ENCODE measurements at places on chromosomes 2 and 18.

DNA sequence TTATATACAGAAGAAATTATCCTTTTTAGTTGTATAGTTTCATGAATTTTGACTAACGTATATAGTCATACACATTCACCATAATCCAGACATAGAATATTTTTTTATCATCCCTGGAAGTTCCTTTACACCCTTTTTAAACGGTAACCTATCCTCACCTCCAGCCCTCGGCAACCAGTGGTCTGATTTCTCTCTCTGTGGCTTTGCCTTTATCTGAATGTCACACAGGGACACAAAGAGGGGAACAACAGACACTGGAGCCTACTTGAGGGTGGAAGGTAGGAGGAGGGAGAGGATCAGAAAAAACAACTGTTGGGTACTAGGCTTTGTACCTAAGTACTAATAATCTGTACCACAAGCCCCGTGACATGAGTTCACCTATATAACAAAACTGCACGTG is 191.9 kb downstream of the MC4R start:
- DNase-seq = no peak

GRCh38 chr2:149049142-149049541 is 10.6 kb downstream of the LYPD6B start:
- no peak for DNase-seq

GRCh38 chr18:36766836-36767235 is 62.0 kb downstream of the TPGS2 start:
- DNase-seq = no peak

DNA sequence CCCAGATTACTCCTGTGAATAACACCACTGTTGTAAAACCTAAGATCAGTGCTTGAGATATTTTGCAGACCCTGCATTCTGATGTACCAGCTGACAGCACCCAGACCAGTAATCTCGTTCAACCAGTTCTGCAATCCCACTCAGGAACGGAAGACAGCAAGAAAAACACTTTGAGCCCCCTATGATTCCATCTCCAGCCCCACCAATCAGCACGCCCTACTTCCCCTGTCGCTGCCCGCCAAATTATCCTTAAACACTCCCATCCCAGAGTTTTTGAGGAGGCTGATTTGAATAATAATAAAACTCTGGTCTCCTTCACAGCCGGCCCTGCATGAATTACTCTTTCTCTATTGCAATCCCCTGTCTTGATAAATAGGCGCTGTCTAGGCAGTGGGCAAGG is 173.9 kb upstream of the CDH2 start:
- no peak for DNase-seq

GRCh38 chr2:72142570-72143440 is 4.9 kb downstream of the CYP26B1 start:
- no peak for DNase-seq

- DNase-seq = no peak
Observed at GRCh38 chr2:138652378-138652777, 127.8 kb downstream of the NXPH2 start.

GRCh38 chr2:57181315-57182038 is 865.1 kb upstream of the VRK2 start:
- DNase-seq = no peak

GRCh38 chr18:79609841-79610281 is 69.7 kb upstream of the CTDP1 start:
- DNase-seq = no peak

- DNase-seq = no peak
Observed at GRCh38 chr2:98816281-98816680, 85.3 kb upstream of the MGAT4A start.

DNA sequence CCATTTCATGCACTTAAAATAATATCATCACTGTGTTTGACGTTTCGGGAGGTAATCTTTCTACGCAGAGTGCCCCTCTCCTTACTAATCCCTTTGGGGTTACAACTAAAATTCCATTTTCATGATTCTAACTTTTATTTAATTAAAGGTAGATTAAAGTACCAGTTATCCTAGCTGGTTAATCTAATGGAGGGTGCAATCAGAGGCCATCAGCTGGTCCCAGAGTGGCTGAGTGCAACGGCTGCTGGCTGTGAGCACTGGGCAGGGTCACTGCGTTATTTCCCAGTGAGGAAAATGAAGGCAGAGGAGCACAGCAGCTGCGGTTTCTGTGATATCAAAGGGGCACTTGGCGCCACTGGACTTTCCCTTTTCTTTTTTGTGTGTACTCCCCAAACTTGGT is 12.1 kb downstream of the SCYGR4 start:
- no peak for DNase-seq

DNA sequence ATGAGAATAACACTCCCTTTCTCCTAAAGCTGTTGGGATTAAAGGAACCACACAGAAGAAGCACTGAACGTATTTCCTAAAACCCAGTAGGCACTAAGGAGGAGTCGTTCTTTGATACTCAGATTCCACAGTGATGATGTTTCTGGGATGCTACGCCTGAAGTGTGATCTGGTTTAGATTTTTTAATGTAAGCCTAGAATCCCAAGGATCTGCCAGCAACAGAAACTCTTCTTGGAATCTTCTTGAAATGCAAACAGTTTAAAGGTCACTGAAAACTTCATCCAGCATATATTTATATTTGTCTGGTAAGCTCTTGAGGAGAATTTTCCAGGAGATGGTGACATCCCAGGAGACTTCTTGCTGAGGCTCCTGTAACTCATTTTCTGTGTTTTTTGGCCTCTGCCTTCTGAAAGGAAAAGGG is 247.6 kb upstream of the TRIB2 start:
- no peak for DNase-seq

- DNase-seq = no peak
Observed at GRCh38 chr2:18910843-18911242, 321.5 kb upstream of the NT5C1B start.

DNA sequence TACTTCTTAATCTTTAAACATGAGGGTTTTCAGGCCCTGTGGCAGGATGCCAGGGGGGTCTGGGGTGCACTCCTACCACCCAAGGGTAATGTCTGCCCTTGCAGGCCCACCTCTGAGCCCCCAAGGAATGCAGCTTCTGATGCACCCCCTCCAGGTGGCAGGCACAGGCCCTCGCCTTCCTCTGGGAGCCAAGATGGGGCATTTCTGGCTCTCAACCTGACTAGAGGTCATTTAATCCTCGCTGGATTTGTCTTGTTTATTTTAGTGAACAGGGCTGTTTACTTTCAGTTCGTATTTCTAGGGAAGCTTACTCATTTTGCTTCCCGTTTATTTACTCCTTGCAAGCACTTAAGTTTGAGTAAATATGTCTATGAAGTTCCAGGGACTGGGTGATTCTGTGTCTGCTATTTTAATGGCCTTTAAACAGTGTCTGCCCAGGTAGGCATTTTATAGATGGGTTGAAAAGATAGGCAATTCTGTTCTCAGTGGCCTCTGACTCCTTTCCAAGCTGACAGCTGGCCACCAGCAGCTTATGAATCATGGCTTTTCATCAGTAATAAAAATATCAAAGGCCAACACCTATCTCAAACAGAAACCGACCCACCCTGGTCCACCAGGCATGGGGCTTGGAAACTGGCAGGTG is 11.1 kb upstream of the DNPEP start:
- DNase-seq = no peak

GRCh38 chr2:98458207-98458606 is 13.5 kb downstream of the INPP4A start:
- DNase-seq = no peak

GRCh38 chr2:149606251-149606811 is 18.8 kb upstream of the MMADHC start:
- DNase-seq = no peak

DNA sequence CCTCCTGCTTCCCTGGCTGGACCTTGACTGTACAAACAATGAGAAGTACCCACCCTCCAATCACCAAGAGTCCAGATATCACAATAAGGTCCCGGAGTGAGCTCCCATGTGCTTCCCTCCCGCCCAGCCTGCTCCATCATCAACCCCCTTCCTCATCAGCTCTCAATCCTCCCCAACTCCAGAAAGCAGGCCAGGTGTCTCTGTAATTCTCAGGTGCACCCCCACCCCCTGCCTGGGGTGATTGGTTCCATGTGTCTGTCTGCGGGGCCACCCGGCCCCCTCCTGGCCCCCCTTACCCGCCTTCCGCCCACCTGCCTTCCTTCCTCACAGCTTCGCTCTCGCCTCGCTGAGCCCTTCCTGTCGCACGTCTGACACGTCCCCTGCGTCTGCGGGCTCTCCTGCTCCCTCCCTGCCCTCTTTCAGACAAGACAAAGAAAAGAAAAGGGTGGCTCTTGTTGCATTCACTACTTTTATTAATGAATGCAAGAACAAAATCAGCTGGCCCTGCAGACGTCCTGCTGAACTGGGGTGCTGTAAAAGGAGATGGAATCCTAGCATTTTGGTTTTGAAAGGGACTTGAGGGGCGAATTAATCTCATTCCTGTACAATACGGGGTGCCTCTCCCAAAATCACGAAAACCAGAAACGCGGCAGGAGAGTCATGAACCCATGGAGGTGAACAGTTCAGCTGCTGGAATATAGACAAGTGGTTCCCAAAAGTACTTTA is 26.5 kb upstream of the IGFBP2 start:
- no peak for DNase-seq

DNA sequence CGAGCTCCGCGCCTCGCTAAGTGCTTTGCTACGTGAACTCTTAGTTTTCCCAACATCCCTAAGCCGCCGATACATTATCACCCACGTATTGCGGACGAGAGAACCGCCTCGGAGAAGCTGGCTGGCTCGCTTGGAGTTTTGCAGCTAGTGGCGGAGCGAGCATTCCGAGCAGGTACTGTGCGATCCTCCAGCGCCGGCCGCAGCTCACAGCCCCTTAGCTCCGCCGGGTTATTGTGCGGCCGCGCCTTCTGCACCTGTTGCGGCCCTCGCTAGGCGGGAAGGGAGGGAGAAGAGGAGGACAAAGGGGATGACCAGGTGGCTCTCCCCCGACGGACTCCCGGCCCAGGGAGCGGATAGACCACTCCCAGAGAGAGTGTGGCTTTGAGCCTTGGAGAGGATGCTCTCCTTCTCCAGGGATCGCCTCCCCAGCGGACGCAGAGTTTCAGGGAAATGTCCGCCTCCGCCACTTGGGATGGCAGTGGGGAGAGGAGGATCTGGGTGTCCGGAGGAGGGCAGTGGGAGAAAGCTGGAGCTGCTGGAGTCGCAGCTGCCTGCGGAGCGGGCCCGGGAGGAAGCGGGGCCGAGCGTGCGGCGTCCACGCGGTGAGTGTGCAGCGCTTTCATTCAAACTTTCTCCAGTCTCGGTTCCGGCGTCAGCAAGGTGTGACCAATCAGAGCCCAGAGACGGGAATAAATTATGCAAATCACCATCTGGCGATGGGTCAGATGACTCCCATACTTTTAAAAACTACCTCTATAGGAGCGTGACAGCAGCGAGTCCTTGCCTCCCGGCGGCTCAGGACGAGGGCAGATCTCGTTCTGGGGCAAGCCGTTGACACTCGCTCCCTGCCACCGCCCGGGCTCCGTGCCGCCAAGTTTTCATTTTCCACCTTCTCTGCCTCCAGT is at the start of gene LIPG:
TSS of gene LIPG (plus strand) at position 769 of the 905 bp plus-strand sequence. CDS start 252 bp downstream, outside the sequence.
- DNase-seq = peak; percentile 2

GRCh38 chr2:105773568-105773967 is 28.9 kb downstream of the NCK2 start:
- no peak for DNase-seq

- DNase-seq = no peak
Observed at GRCh38 chr2:68548396-68548795, 81.0 kb downstream of the APLF start.

DNA sequence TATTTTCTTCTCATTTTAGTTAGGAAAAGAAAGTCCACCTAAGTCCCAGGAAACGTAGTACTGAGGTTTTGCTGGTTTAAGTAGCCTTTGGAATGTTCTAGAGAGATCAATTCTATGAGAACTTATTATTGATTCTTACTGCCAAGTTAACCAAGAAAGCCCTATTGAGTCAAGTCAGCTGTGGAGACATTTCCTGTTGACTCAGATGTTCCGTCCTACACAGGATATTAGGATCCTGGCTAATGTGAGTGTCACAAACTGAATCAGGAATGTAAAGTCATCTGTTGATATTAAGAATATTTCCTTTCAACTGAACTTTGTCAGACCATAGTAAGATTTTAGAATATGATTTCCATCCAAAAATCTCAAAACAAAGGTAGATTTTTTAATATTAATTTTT is 654.3 kb downstream of the LRRTM4 start:
- no peak for DNase-seq

DNA sequence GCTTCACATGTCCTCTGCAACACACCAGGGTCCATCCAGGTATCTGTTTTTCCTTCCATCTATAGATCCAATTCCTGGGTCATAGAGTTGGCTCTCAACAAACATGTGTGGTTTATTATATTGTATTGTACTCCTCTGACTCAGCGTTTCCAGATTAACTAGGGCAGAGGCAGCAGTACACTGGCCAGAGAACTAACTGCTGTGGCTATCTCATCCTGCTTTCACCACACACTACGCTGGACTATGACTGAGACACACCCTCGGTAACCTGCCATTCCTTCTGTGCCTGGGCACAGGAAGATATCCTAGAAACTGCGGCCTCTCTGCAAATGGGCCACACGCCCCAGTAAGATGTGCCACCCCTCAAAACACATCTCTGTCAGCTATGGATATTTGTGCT is 159.8 kb upstream of the STK17B start:
- no peak for DNase-seq

DNA sequence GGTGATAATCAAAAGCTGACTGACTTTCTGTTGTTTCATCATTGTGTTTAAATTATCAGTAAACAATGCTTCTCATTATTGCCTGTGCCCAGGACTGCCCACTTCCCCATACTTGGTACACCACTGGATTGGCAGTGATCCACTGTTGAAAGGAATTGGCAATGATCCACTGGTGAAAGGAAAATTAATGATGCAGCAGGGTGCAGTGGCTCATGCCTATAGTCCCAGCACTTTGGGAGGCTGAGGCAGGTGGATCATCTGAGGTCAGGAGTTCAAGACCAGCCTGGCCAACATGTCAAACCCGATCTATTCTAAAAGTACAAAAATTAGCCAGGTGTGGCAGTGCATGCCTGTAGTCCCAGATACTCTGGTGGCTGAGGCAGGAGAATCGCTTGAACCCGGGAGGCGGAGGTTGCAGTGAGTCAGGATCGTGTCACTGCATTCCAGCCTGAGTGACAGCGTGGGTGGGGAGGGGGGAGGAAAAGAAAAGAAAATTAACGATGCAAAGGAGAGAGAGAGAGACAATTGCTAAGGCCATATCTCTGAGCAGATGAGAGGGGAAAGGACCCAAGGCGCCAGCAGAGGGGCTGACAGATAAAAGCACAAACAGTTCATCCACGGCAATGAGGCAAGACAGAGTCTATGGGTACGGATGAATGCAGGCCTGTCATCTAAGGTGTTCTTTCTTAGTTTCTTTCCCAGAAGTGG is 10.2 kb upstream of the GTF2A1L start:
- no peak for DNase-seq

GRCh38 chr2:25524507-25524906 is 148.9 kb downstream of the DTNB start:
- no peak for DNase-seq

GRCh38 chr2:24461685-24462084 is 29.4 kb upstream of the NCOA1 start:
- no peak for DNase-seq

GRCh38 chr2:210459880-210460279 is 16.7 kb downstream of the LANCL1 start:
- no peak for DNase-seq
